ENCODE measurements at places on chromosomes 11 and 22. TPM values are rescaled to one million over a fixed set of nuclear protein-coding genes. Genes with fewer than 3 reads are reported as not detected.

DNAL4 gene
- polyA plus RNA-seq: 14.1 TPM

SLC29A2 gene
- 2.8 TPM for polyA plus RNA-seq

GRCh38 chr22:28609921-28610320 lies 69.7 kb downstream of the TTC28 start:
- no peak overlapping the region for H3K27ac ChIP-seq
- H3K27me3 ChIP-seq: peaks cover 58% of the 10 kb centered on the region
- DNase-seq: no peak
- H3K36me3 ChIP-seq: no peaks in the 10 kb centered on the region
- peaks cover 6% of the 10 kb centered on the region for H3K4me1 ChIP-seq

DNA sequence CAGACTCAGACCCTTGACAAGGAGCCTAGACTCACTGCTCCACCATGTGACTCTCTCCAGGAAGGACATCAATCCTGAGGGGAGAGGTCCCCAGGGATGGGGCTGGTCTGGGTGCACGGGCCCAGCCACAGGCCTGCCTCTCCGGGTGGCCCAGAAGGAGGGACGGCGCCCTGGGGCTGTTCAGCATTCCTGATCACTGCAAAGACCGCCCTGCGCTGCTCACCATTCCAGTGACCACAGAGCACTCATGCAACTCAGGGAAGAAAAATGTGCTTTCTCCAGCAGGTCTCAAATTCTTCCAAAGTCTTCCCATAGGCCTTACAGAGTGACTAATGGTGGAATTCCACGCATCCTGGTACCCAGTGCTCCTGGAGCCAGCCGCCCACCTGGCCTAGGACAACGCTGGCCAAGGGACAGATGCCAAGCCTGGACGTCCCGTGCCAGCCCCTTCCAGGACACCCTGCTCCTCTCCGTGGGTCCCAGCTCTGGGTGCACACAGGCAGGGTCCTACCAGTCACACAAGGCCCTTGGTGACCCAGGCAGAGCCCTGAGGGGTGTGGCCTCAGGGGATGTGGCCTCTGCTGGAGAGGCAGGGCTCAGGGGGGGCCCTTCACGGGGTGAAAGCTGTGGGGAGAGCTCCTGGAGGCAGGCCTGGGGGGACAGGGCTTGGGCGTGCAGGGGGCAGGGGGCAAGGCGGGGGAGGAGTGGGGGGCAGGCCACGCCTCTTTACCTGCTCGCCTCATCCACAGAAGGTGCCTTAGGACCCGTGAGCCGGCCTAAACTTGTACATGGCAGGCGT lies 178.8 kb downstream of the IGLL1 start:
- no peaks in the 10 kb centered on the region for H3K36me3 ChIP-seq
- no peak for DNase-seq
- H3K27ac ChIP-seq: no peak overlapping the region
- peaks cover 4% of the 10 kb centered on the region for H3K27me3 ChIP-seq

- H3K36me3 ChIP-seq: no peaks in the 10 kb centered on the region
- H3K4me1 ChIP-seq: no peaks in the 10 kb centered on the region
- no peak overlapping the region for H3K4me3 ChIP-seq
- DNase-seq: no peak
- no peak overlapping the region for H3K27ac ChIP-seq
These were observed 226.7 kb upstream of the PDGFD start for GRCh38 chr11:104390651-104391050.

DNA sequence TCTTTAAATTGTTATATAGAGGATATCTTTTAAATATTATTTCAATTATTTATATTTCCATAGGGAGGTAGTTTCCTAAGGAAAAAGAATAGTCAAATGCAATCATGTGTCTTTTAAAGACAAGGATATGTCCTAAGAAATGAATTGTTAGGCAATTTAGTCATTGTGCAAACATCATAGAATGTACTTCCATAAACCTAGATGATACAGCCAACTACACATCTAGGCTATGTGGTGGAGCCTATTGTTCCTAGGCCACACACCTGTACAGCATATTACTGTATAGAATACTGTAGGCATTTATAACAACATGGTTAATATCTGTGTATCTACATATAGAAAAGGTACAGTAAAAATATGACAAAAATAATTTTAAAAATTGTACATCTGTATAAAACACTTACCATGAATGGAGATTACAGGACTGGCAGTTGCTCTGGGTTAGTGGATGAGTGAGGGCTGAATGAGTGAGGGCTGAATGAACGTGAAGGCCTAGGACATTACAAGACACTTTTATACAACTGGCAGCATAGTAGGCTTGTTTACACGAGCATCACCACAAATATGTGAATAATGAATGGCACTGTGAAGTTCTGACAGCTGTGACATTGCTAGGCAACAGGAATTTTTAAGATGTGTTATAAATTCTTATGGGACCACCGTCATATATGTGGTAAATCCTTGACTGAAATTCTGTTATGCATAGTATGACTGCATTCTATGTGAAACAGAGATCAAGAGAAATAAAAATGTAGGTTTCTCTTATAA lies 1879.0 kb upstream of the RAG2 start:
- H3K4me1 ChIP-seq: no peaks in the 10 kb centered on the region
- no peaks in the 10 kb centered on the region for H3K36me3 ChIP-seq
- H3K27me3 ChIP-seq: no peaks in the 10 kb centered on the region
- H3K4me3 ChIP-seq: no peak overlapping the region
- no peak overlapping the region for H3K27ac ChIP-seq

- no peak overlapping the region for H3K4me3 ChIP-seq
- DNase-seq: no peak
- no peaks in the 10 kb centered on the region for H3K4me1 ChIP-seq
- peaks cover 32% of the 10 kb centered on the region for H3K27me3 ChIP-seq
- no peaks in the 10 kb centered on the region for H3K36me3 ChIP-seq
- no peak overlapping the region for H3K27ac ChIP-seq
These were observed 62.9 kb upstream of the B3GAT1 start for GRCh38 chr11:134474942-134475341.

HOATZ gene
- polyA plus RNA-seq: not detected

ZC3H12C gene
- not detected for polyA plus RNA-seq

GRCh38 chr11:114088216-114088615 lies 28.7 kb downstream of the ZBTB16 start:
- no peak overlapping the region for H3K27ac ChIP-seq
- peaks cover 30% of the 10 kb centered on the region for H3K4me1 ChIP-seq
- no peak overlapping the region for H3K4me3 ChIP-seq
- peaks cover 9% of the 10 kb centered on the region for H3K36me3 ChIP-seq
- peaks cover 6% of the 10 kb centered on the region for H3K27me3 ChIP-seq

- peak overlapping the region; percentile 68 for H3K4me3 ChIP-seq
- no peak for DNase-seq
- H3K36me3 ChIP-seq: no peaks in the 10 kb centered on the region
- H3K27me3 ChIP-seq: peaks cover 66% of the 10 kb centered on the region
These were observed 825 bp downstream of the SLC1A2 start for GRCh38 chr11:35418282-35419183.

KCNQ1 gene
- 9.9 TPM for polyA plus RNA-seq

- no peaks in the 10 kb centered on the region for H3K36me3 ChIP-seq
- H3K27ac ChIP-seq: no peak overlapping the region
- H3K4me3 ChIP-seq: no peak overlapping the region
- H3K27me3 ChIP-seq: peaks cover 17% of the 10 kb centered on the region
These were observed 3.9 kb downstream of the CDC42EP1 start for GRCh38 chr22:37564111-37564711.

DNA sequence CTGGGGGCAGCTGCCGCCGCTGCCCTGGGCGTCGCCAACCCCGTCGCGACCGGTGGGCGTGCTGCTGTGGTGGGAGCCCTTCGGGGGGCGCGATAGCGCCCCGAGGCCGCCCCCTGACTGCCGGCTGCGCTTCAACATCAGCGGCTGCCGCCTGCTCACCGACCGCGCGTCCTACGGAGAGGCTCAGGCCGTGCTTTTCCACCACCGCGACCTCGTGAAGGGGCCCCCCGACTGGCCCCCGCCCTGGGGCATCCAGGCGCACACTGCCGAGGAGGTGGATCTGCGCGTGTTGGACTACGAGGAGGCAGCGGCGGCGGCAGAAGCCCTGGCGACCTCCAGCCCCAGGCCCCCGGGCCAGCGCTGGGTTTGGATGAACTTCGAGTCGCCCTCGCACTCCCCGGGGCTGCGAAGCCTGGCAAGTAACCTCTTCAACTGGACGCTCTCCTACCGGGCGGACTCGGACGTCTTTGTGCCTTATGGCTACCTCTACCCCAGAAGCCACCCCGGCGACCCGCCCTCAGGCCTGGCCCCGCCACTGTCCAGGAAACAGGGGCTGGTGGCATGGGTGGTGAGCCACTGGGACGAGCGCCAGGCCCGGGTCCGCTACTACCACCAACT lies 1.0 kb downstream of the FUT4 start:
- H3K27me3 ChIP-seq: no peaks in the 10 kb centered on the region
- no peaks in the 10 kb centered on the region for H3K36me3 ChIP-seq
- DNase-seq: no peak
- peaks cover 33% of the 10 kb centered on the region for H3K4me1 ChIP-seq
- H3K4me3 ChIP-seq: peak overlapping the region; percentile 79

NFAM1 gene
- polyA plus RNA-seq: not detected

GRCh38 chr11:67045314-67045713 lies 11.3 kb upstream of the RHOD start:
- no peak overlapping the region for H3K4me3 ChIP-seq
- DNase-seq: no peak
- H3K27me3 ChIP-seq: peaks cover 58% of the 10 kb centered on the region
- H3K4me1 ChIP-seq: peaks cover 8% of the 10 kb centered on the region

PHOX2A gene
- not detected for polyA plus RNA-seq

PHETA2 gene
- polyA plus RNA-seq: 0.66 TPM

DNA sequence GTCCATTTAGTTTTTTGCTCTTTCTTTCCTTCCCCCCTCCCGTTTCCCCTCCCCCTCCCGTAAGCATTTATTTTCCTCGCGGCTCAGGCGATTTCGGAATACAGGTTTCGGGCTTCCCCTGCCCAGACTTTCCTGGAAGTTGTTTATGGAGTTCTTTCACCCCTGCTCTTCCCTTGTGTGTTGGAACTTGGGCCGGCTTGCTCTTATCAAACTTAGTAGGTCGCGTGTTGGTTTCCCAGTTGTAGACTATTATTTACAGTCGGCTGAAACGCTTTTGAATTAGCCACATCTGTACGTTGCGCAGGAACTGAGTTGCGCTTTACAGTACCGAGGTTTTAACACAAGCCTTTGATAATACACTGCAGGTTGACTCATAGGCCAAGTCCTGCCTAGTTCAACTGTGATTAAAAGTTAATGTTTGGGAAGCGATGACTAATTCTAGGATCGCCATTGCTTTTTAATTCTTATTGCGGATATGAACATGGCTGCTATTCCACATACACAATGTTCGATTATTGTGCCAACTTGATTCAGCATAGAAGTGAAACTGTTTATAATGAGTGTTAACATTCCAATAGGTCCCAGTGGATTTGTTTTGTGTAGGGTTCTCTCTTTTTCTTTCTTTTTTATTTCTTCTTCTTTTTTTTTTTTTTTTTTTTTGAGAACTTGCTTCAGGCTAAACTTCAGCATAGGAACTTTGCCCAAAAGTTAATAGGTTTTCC lies 1.7 kb downstream of the YAP1 start:
- peak overlapping the region; percentile 97 for H3K4me3 ChIP-seq
- no peak overlapping the region for H3K27ac ChIP-seq
- peaks cover 61% of the 10 kb centered on the region for H3K27me3 ChIP-seq
- no peaks in the 10 kb centered on the region for H3K36me3 ChIP-seq
- H3K4me1 ChIP-seq: peaks cover 20% of the 10 kb centered on the region
- no peak for DNase-seq

GRCh38 chr22:41229730-41230400 lies 10.9 kb downstream of the CHADL start:
- no peak overlapping the region for H3K4me3 ChIP-seq
- no peak for DNase-seq
- H3K4me1 ChIP-seq: no peaks in the 10 kb centered on the region
- H3K36me3 ChIP-seq: peaks cover 8% of the 10 kb centered on the region
- H3K27ac ChIP-seq: peak overlapping the region; percentile 36

TAF1D gene
- 33.8 TPM for polyA plus RNA-seq

GRCh38 chr11:38968951-38969350 lies 2370.9 kb upstream of the RAG2 start:
- H3K27me3 ChIP-seq: no peaks in the 10 kb centered on the region
- H3K27ac ChIP-seq: no peak overlapping the region
- DNase-seq: no peak
- H3K4me3 ChIP-seq: no peak overlapping the region
- no peaks in the 10 kb centered on the region for H3K36me3 ChIP-seq
- H3K4me1 ChIP-seq: no peaks in the 10 kb centered on the region

GRCh38 chr11:48004456-48004855 lies 24.1 kb downstream of the PTPRJ start:
- H3K36me3 ChIP-seq: no peaks in the 10 kb centered on the region
- DNase-seq: no peak
- peak overlapping the region; percentile 40 for H3K4me3 ChIP-seq
- H3K27me3 ChIP-seq: no peaks in the 10 kb centered on the region

KRTAP5-7 gene
- polyA plus RNA-seq: not detected

DNA sequence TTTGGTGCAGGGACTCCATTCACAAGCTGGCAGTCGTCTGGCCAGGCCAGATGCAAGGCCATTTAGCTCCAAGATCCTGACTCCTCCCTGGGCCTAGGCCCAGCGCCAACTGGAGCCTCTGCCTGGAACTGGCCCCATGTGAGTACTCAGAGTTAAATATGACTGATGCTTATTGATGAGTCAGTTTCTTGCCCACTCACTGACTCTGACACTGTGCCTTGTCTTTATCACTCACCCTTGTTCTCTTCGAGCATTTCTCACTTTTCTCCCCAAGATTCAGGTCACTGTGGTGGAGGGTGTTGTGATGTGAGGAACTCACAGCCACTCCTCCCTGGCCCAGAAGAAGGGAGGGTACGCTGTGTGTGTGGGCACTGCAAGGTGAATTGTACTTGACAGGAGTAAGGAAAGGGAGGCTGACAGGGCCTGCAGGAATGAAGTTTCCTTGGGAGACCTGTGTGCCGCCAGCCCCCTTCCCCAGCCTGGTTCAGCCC lies 23.2 kb upstream of the ST3GAL4 start:
- H3K27ac ChIP-seq: no peak overlapping the region
- peaks cover 17% of the 10 kb centered on the region for H3K36me3 ChIP-seq
- peaks cover 24% of the 10 kb centered on the region for H3K4me1 ChIP-seq
- no peak overlapping the region for H3K4me3 ChIP-seq
- H3K27me3 ChIP-seq: no peaks in the 10 kb centered on the region
- no peak for DNase-seq

DNA sequence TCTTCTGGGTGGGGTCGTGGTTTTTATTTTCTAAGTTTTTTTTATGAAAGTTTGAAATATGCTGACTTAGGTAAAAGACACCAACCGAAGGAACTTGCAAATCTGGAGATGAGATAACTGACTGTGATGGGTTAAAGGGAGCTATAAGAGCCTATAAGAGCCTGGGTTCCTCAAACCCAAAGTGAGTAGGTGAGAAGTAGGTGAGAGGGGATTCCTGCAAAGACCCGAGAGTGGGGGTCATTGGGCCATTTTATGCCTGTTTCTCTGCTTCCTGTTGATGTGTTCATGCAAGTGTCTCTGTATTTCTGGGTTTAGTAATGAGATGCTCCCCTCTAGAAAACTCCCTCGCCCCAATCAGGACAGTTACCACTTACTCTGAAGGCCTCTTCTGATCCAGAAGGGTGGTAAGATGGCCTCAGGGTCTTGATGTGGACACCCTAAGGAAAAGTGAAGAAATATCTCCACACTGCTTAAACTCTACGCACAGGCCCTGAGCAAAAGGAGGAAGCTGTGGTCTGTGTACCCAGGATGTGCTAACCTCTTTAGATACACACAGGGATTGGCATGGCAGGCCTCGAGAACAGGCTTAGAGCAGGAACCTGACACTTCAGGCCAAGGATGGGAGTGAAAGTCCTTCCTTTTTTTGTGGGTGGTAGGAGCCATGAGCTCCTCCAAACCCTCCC lies 1.8 kb downstream of the FLI1 start:
- H3K4me1 ChIP-seq: peaks cover 74% of the 10 kb centered on the region
- peak overlapping the region; percentile 93 for H3K4me3 ChIP-seq
- peak overlapping the region; percentile 95 for H3K27ac ChIP-seq
- DNase-seq: peak; percentile 74
- peaks cover 6% of the 10 kb centered on the region for H3K27me3 ChIP-seq

DEPDC7 gene
- not detected for polyA plus RNA-seq

GRCh38 chr22:39621826-39622225 lies 51.3 kb downstream of the CACNA1I start:
- no peak overlapping the region for H3K4me3 ChIP-seq
- H3K27me3 ChIP-seq: peaks cover 44% of the 10 kb centered on the region

Measured in naive B cell (primary cell).